ENCODE measurements at places on chromosomes 16 and 17. TPM values are rescaled to one million over a fixed set of nuclear protein-coding genes. Genes with fewer than 3 reads are reported as not detected.
A peak's percentile ranks its signal among the peaks of the same experiment; 100 is the strongest.

Gene CTRL
- total RNA-seq, result 0.54 TPM

Gene ZPBP2
- not detected for total RNA-seq

Gene RASD1
- total RNA-seq, result 23.0 TPM

Gene MT1X
- total RNA-seq, result 308 TPM

Gene CACNG1
- not detected for total RNA-seq

Gene SPNS3
- not detected for total RNA-seq

Gene ATF7IP2
- total RNA-seq, result 15.8 TPM

DNA sequence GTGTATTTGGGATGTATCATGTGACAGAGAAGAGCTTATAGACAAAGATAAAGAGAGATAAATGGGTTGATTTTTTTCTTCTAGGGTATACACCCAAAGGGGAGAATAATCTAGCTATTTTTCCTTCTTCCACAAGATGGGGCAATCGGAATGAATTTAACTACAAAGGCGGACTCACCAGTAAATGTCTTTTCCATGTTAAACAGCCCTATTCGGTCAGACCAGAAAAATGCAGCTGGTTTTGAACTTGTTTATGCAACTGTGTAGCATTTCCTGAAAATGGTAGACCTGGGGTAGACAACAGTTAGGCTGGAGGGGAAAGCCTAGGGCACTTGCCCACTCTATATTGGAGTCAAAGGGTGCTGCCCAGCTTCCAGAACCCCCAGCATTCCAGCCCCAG, 477.1 kb downstream of the TOX3 start:
- no peaks in the 10 kb centered on the region for H3K36me3 ChIP-seq
- H3K4me1 ChIP-seq, result no peaks in the 10 kb centered on the region
- H3K4me3 ChIP-seq, result no peak overlapping the region
- no peak for DNase-seq

DNA sequence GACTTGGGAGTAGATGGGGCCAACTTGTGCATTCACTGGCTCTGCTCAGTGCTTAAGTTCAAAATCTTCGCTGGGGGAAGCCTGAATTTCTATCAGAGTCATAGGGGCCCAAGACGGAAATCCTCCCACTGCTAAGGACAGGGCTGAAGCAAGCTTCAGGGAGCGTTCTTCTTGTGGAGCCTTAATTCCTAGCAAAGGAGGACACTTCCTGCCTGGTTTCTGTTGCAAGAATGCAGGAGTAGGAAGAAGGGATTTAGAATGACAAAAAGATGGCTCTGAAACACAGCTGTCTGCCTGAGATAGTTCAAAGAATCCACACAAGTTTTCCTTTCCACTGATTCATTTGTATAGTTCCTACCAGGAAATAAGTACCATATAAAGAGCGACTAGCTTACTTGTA, 26.4 kb downstream of the PSME3IP1 start:
- no peak overlapping the region for H3K27ac ChIP-seq
- H3K4me1 ChIP-seq, result no peaks in the 10 kb centered on the region
- no peaks in the 10 kb centered on the region for H3K27me3 ChIP-seq
- peaks cover 28% of the 10 kb centered on the region for H3K36me3 ChIP-seq
- no peak overlapping the region for H3K4me3 ChIP-seq
- no peak for DNase-seq

- no peaks in the 10 kb centered on the region for H3K27me3 ChIP-seq
- DNase-seq, result no peak
- H3K36me3 ChIP-seq, result no peaks in the 10 kb centered on the region
- no peak overlapping the region for H3K4me3 ChIP-seq
Observed at GRCh38 chr17:58480090-58480489, 8.1 kb downstream of the HSF5 start.

DNA sequence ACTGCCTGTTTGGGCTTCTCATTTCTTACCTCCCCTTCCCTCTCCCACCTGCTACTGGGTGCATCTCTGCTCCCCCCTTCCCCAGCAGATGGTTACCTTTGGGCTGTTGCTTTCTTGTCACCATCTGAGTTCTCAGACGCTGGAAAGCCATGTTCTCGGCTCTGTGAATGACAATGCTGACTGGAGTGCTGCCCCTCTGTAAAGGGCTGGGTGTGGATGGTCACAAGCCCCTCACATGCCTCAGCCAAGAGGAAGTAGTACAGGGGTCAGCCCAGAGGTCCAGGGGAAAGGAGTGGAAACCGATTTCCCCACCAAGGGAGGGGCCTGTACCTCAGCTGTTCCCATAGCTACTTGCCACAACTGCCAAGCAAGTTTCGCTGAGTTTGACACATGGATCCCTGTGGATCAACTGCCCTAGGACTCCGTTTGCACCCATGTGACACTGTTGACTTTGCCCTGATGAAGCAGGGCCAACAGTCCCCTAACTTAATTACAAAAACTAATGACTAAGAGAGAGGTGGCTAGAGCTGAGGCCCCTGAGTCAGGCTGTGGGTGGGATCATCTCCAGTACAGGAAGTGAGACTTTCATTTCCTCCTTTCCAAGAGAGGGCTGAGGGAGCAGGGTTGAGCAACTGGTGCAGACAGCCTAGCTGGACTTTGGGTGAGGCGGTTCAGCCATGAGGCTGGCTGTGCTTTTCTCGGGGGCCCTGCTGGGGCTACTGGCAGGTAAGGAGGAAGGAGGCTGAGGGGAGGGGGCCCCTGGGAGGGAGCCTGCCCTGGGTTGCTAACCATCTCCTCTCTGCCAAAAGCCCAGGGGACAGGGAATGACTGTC, at the start of gene CD68:
TSS of gene CD68 (plus strand) at position 638 of the 833 bp plus-strand sequence. CDS start at position 678, 40 bp downstream.
- no peaks in the 10 kb centered on the region for H3K27me3 ChIP-seq
- H3K4me3 ChIP-seq, result peak within 1 kb of the TSS; percentile 69
- peak within 1 kb of the TSS; percentile 88 for H3K27ac ChIP-seq
- DNase-seq, result peak; percentile 77
- H3K4me1 ChIP-seq, result peaks cover 66% of the 10 kb centered on the region

GRCh38 chr17:79473111-79473875, 137.6 kb downstream of the RBFOX3 start:
- DNase-seq, result no peak
- H3K4me3 ChIP-seq, result no peak overlapping the region
- no peaks in the 10 kb centered on the region for H3K36me3 ChIP-seq
- no peaks in the 10 kb centered on the region for H3K4me1 ChIP-seq

GRCh38 chr17:71801301-71801700, 319.5 kb upstream of the SOX9 start:
- no peak overlapping the region for H3K27ac ChIP-seq
- no peaks in the 10 kb centered on the region for H3K36me3 ChIP-seq
- H3K4me1 ChIP-seq, result no peaks in the 10 kb centered on the region
- no peak overlapping the region for H3K4me3 ChIP-seq
- no peak for DNase-seq

DNA sequence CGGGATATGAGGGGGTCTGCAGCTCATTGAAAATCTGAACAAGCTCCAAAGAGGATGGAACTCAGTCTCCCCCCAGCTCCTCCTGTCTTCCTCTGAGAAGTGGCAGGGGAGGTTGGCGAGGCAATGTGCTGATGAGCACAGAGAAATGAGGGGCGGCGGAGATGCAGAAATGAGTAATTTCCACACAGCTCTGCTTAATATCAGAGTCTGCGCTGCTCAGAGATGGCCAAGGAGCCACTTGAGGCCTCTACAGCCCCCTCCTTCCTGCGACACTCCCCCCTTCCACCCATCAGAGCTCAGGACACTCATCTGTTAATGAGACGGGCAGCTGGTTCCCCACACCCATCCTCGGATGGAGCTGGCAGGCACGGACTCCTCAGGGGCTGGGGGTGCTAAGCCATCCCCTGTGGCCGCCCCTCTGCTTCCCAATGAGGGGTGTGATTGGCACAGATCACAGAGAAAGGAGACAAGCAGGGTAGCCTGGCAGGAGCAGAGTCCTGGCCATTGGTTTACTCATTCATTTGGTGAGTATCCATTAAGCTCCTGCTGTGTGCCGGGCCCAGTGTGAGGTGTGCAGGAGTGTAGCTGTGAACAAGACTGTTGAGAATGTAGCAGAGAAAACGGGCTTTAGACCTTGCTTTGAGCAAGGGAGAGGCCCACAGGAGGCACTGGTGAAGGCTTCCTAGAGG, 12.7 kb upstream of the CRHR1 start:
- no peak overlapping the region for H3K27ac ChIP-seq
- no peak overlapping the region for H3K4me3 ChIP-seq
- peaks cover 3% of the 10 kb centered on the region for H3K27me3 ChIP-seq

DNA sequence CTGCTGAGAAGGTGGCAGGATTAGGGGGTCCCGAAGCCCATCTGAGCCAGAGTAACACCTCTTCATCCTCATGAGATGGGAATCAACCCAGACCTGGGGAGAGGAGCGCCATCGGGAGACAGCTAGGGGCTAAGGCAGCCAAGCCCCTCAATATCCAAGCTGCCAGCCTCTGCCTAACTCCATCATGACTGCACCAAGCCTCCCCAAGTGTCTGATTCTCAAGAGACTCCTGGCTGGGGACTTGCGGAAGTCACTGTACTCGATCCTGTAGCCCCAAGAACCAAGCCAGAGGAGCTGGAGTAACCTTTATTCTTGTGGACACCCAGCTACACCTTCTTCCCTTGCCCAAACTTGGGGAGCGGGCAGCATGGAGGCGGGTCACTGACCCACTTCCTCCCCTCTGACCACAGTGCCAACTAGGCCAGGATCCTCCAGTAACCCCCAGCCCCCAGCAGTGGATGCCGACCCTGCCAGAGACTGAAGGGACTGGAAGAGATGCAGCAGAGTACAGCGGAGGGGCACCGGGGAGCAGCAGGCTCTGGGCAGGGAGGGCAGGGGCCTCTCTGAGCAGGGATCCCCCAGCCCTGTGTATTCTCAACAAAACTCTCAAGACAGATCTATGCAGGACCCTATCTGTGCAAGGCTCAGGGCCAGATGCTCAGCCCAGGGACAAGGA, 13.3 kb downstream of the HDAC5 start:
- DNase-seq, result no peak
- peaks cover 13% of the 10 kb centered on the region for H3K36me3 ChIP-seq
- H3K4me1 ChIP-seq, result peaks cover 66% of the 10 kb centered on the region
- no peaks in the 10 kb centered on the region for H3K27me3 ChIP-seq
